Right ventricle myocardium superior (tissue), 1 donor: ENCODE measurements at places on chromosomes 13 and 19. TPM values are rescaled to one million over a fixed set of nuclear protein-coding genes. Genes with fewer than 3 reads are reported as not detected.

- no peak for DNase-seq
These were observed 34.3 kb upstream of the TNFSF11 start for GRCh38 chr13:42539670-42540069.

DNA sequence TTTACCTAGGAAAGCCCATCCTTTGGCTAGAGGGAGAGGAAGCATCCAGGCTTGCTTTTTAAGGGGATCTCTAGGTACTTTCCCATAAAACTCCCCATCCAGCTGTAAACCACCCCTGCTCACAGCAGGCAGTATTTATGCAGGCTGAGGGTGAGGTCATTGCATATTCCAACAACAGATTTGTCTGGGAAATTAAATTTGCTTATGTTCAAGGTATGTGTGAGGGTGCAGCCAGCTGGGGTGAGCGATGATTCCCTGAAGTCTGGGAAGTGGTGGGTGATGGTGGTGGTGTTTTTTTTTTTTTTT lies 96.3 kb upstream of the C1QTNF9B start:
- no peak for DNase-seq

DNA sequence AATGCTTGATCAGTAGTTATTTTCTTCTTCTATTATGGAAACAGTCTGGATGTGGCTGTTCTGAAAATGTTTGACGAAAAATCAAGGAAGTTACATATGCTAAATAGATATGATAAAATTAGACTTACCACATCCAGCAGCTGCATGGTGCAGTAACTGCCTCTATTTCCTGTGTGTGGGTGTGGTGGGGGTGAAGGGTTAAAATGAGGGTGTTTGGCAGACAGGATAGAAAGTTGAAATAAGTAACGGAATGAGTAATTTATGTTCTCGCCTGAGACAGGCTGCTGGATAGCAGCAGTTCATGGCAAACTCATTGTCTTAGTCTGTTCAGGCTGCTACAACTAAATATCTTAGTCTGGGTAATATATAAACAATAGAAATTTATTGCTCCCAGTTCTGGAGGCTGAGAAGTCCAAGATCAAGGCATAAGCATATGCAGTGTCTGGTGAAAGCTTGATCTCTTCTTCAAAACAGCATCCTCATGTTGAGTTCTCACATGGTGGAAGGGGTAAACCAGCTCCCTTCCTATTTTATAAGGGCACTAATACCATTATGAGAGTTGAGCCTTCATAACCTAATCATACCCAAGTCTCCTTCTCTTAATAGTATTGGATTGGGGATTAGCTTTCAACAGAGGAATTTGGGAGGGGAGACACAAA lies 1248.9 kb downstream of the SLITRK5 start:
- no peak for DNase-seq

DNA sequence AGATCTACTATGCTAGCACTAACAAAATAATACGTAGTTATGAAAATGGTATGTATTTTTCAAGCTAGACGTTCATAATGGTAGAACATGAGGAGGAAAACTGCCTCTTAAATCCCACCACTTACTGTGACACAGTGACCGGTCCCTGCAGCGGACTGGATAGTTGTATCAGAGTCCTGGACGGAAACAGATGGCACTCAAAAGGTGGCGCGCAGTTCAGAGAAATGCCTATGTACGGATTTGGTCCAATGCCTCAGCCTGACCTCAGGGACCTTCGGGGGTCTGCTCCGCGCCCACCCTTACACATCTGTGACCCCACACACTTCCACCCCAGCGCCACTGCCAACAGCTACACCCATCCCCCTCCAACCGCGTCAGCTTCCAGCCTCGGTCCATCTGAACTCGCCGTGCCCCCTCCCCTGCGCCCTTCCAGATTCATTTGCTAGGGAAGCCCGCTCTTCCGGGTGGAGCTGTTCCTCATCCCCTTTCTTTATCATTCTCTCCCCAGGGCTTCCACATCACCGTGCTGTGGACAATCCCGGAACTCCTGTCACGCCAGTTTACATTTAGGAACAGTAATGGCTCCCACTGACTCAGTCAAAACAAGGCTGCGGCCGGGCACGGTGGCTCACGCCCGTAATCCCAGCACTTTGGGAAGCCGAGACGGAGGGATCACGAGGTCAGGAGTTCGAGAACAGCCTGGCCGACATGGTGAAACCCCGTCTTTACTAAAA lies 792 bp upstream of the LENG8 start:
- peak; percentile 72 for DNase-seq

DNA sequence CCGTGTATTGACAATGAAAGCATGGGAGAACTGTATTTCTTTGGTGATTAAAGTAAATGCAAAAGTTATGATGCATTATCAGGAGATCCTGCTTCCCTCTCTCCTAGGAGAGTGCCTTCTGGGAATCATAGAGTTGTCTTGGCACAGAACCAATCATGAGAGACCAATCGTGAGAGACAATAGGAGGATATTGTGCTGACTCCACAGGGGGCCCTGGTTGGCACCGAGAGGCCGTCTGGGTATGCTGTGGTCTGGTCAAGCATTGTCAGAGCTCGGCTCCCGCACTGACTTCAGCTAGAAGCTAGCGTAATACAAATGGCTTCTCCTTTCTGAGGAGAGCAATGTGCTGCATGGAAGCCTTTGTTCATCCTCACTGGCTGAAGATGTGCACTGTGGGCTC lies 131.5 kb upstream of the GJB6 start:
- no peak for DNase-seq

DNA sequence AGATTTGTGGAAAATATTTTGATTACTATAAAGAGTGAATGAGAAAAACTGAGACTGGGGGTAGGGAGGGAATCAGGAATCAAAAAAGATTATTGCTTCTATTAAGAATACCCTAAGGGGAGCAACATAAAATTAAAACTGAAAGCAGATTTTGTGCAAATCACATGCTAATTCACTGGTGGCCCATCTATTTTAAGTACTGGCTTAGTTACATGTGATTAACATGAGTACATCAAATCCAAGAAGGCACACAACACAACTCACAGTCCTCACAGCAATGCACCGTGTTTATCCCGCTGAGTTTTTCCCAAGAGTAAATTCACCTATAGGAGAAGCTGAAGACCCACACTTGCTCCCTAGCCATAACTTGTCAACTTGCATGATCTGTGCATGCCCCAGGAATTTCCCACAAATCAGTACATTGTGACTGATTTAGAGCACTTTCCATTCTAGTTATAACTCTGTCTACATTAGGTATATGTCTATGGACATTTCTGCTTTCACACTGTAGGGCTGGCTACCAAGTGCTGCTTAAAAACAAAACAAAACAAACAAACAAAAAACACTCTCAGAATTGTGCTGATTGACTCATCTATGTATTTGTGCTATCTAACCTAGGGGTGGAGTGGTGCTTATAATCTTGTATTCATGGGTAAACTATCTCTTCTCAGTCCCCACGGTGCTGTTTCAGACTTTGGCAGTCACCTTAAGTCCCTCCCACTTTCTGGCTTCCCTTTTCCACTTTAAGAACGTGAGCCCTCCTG lies 24.3 kb downstream of the AMER2 start:
- no peak for DNase-seq

MEIOSIN gene
- total RNA-seq: not detected

DNA sequence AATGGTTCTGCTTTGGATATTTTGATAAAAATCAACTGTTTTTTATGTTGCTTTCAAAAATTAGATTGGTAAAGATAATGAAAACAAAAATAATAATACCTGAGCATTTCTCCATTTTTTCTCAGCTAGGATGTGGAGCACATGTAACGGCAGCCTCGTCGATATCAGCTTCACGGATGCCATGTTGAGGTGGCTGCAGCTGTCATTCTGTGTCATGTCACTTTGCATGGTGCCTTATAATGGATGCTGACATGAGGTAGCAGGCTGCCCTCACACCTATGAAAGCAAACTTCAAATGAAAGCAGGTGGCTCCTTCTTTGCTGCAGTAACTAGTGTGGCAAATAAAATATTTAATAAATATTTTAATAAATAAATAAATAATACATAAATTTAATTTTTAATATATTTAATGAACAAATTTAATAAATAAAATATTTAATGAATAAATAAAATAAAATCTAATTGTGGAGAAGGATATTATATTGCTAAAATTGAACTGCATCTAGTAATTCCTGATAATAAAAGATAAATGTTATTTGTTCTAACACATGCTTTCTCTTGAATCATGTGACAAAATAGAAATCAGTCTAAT lies 955.7 kb upstream of the SLC10A2 start:
- no peak for DNase-seq

GRCh38 chr13:51518827-51519226 lies 65.4 kb upstream of the WDFY2 start:
- DNase-seq: no peak

- peak; percentile 80 for DNase-seq
These were observed 15.1 kb downstream of the CCDC97 start for GRCh38 chr19:41324921-41325639.

DNA sequence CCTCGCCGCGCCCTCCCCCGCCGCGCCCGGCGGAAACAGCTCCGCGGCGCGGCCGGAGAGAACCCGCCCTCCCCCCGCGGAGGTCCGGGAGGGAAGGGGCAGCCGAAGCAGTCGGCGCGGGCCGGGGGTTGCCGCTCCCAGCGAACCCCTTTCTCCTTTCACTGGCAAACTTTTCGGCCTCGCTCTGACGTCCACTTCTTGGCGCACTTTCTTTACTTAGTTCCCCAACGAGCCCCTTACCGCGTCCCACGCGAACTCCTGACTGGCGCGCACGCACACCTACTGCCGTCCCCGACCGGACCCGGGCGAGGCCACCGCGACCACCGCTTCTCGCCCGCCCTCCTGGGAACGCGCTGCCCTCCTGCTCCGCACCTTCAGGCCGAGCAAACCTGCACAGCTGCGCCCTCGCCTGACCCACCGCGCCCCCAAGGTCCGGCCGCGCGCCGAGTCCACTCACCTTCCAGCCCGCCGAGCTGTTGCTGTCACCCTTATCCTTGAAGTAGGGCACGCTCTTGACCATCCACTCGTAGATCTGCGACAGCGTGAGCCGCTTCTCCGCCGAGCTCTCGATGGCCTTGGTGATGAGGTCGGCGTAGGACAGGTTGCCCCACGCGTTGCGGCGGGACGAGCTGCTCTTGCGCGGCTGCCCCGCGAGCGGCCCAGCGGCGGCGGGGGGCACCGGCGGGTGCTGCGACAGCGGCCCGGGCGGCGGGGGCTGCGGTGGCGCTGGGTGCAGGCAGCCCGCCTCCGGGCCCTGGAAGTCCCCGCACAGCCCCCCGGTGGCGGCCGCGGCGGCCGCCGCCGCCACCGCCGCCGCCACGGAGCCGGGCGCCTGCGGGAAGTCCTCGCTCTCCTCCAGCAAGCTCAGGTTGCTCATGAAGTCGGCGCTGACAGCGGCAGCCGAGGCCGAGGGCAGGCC lies 1.1 kb downstream of the FOXO1 start:
- DNase-seq: peak; percentile 64

ATP4B gene
- total RNA-seq: not detected

MYO1F gene
- 8.4 TPM for total RNA-seq

DNA sequence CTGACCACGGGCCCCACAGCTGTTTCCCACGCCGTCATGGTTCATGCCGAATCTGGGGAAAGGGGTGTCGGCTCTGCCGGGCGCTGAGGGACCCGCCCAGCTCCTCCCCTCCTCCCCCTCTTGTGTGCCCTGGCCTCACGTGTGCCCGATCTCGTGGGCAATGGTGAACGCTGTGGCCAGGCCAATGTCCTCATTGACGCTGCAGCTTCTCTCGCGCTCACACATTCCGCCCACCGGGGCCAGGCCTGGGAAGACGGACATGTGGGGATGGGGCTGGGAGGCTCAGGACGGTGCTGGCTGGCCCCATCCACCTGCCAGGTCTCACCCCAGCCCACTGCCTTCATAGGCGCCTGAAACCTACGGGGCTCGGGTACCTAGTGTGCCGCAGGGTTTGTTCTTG lies 14.3 kb downstream of the ADAMTS10 start:
- DNase-seq: no peak

- no peak for DNase-seq
These were observed 37.4 kb downstream of the RYR1 start for GRCh38 chr19:38470788-38471480.

- DNase-seq: no peak
These were observed 5.1 kb downstream of the MYPOP start for GRCh38 chr19:45897261-45897812.

- DNase-seq: no peak
These were observed 9.7 kb downstream of the PCCA start for GRCh38 chr13:100098445-100099116.

STAP2 gene
- 1.6 TPM for total RNA-seq

CAMSAP3 gene
- 1.0 TPM for total RNA-seq

GRCh38 chr19:50516964-50517703 lies 3.4 kb upstream of the ASPDH start:
- DNase-seq: no peak

ANGPTL4 gene
- 13.9 TPM for total RNA-seq

DNA sequence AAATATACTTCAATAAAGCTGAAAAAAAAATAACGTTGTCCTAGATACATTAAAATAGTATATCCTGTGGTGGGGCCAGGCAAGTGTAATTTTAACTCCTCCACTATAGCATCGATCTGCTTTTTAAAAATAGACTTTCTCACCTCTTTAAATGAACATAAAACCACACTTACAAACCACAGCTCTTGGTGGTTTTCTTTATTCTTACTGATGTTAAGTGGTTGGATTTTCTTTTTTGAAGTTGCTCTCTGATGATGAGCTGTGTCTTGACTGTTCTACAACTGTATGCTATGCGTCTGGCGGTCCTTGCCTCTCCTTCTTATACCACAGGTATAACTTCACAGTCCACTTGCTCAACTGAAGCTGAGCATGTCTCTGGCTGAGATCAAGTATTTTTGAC lies 721.5 kb upstream of the KLHL1 start:
- DNase-seq: no peak

WDR87 gene
- not detected for total RNA-seq

PGPEP1 gene
- 33.6 TPM for total RNA-seq

DNA sequence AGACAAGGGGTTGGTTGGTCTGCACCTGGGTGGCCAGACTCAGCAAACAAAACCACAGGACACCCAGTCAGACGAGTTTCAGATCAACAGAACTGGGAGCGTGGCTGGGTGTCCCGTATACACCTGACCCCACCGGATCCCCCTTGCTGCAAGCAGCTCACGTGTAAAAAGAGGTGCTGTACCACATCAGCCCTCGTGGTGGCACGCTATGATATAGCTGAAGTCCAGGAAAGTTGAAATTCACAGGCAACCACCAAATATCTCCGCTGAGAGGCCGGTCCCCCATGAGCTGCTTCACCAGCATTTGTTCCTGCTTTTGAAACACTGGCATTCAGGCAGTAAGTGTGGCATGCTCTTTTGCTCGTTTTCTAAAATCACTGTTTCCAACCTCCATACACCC lies 92.3 kb downstream of the TUBA3C start:
- DNase-seq: no peak

GRCh38 chr19:10471909-10472308 lies 31.2 kb downstream of the KEAP1 start:
- no peak for DNase-seq
